ENCODE measurements at places on chromosomes 2 and 18.

DNA sequence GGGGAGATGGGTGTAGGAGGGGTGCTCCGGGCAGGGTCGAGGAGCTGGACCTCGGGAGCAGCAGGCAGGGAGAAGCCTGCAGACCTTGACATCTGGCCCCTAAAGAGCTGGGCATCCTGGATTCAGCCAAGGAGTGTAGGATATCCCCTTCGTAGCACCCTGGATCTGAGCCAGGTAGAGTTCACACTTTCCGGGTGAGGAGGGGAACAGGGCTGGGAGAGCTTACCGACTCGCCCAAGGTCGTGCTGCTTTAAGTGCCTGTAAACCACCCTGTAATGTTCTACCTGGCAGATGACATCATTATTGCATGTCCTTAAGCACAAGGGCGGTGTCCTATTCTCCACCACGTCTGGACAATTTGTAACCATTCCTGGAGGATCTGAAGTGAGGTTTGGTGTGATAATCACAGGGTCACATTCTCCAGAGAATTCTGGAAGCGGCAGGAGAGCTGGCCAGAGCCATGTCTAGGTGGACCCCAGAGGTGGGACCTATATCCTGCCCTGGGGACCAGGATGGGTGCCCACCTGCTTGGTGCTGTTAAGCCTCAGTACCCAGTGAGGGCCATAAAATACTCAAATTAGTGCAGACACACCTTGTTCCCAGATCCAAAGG is 14.6 kb downstream of the ITM2C start:
- DNase-seq: no peak

DNA sequence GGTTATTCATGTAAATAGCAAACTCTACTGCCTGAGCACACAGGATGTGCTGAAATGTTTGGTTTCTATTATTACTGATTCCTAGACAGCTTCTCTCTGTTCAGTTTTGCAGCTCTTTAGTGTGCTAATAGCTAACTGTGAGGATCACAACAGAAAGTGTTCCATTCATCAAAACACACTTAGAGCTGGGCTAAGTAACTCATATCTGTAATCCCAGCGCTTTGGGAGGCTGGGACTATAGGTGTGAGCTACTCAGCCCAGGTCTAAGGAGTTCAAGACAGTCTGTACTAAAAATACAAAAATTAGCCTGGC is 63.2 kb downstream of the MOGAT1 start:
- DNase-seq: no peak

DNA sequence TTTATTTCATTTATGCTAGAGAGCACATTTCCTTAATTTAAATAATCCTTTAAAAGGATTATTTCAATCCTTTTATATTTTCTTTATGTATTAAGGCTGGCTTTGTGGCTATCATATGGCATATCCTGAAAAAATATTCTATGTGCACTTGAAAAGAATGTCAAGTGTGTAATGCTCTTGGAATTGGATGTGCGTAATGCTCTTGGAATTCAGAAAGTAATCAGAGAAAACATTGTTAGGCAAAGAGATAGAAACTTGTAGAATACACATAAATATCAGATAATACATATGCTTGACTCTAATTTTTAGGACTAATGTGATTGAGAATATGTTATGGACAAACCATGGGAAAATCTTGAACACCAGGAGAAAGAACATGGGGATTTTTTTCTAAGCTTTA is 197.5 kb upstream of the COL3A1 start:
- DNase-seq: no peak

DNA sequence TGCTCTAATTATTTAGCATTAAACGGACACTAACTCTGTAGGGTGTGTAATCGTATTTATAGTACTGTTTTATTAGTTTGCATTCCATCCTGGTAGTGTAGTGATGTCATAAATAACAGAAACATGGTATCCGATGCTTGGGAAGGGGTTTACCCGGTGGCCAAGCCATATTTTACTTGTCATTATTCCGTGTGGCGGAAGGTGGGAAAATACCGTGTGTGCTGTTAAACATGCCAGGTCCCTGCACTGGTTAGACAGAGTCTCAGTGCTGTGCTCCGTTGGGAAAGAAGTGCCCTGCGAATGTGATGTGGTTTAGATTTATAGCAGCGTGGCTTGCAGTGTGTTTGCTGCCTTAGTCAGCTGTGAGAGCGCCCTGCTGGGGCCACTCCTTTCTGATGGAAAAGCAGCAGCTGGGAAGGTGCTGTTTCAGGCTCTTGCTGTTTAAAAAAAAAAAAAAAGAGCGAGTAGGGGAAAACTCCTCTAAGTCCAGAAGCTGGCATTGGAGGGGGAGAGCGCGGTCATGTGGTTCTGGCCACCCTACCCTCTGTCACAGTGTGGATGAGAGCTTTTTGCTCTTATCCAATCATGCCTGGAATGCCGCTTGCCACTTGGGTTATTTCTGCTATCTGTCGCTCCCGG is 211.0 kb downstream of the NEDD4L start:
- no peak for DNase-seq

DNA sequence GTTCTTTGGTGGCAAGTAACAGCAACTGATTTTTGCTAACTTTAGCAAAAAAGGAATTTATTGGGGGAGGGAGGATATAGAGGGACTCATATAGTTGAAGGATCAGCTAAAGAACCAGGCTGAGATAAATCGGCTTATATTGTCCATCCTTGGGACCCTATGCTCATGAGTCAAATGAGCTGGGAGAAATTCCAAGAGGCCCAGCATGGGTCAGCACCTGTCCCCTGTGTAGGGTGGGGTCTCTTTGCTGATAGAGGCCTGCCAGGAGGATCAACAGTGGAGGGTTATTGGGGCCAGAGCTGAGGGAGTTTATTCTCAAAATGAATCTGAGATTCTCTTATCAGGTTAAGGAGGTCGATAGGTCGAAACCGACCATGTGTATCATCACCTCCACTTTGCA is 97.2 kb downstream of the VAPA start:
- no peak for DNase-seq

Measured in OCI-M1 (cell line).